ENCODE measurements at places on chromosomes 2 and 18. TPM values are rescaled to one million over a fixed set of nuclear protein-coding genes. Genes with fewer than 3 reads are reported as not detected.

The PMAIP1 gene
- 0.24 TPM for total RNA-seq

The CCBE1 gene
- 0.36 TPM for total RNA-seq

The IER3IP1 gene
- 9.8 TPM for total RNA-seq

The KIDINS220 gene
- total RNA-seq, result 81.6 TPM

The TOGARAM2 gene
- 0.65 TPM for total RNA-seq

The DSC1 gene
- total RNA-seq, result not detected

The B3GNT7 gene
- total RNA-seq, result 4.0 TPM

DNA sequence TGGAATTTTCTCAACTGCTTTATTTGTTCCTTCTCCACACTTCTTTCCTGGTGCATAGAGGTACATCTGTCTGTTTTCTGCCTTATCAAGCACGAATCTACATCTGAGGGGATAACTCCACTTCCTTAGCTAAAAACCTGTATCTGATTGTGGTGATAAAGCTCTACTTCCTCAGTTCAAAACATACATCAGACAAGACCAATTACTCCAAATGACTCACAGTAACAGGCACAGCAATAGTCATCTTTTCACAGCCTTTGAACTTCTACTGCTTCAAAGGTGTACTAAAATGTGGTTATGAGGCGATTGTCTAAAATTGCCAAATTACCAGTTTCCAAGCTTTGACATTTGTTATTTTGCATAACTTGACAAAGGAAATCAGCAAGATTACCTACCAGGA is 803.6 kb upstream of the ZEB2 start:
- H3K36me3 ChIP-seq, result no peaks in the 10 kb centered on the region
- no peaks in the 10 kb centered on the region for H3K27me3 ChIP-seq
- no peaks in the 10 kb centered on the region for H3K4me1 ChIP-seq
- no peak overlapping the region for H3K4me3 ChIP-seq
- no peak for DNase-seq

DNA sequence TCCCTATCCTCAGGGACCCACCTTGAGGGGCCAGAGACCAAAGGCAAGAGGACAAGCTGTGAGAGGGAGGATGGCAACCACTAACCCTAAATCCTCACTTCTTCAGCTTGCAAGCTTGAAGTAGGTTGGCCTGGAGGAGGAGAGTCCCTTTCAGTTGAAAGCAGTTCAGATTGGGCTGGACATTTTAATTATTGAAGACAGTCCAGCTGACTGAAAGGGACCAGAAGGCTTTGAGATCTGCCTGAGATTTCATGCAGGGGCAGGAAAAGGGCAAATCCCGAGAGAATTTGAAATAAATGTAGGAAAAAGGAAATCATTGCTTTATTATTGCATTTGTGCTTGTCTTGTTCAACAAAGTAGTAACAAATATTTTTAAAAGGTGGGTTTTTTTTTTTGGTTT is 118.9 kb upstream of the STON1 start:
- no peaks in the 10 kb centered on the region for H3K4me1 ChIP-seq
- H3K27ac ChIP-seq, result no peak overlapping the region
- H3K36me3 ChIP-seq, result no peaks in the 10 kb centered on the region
- H3K27me3 ChIP-seq, result no peaks in the 10 kb centered on the region

DNA sequence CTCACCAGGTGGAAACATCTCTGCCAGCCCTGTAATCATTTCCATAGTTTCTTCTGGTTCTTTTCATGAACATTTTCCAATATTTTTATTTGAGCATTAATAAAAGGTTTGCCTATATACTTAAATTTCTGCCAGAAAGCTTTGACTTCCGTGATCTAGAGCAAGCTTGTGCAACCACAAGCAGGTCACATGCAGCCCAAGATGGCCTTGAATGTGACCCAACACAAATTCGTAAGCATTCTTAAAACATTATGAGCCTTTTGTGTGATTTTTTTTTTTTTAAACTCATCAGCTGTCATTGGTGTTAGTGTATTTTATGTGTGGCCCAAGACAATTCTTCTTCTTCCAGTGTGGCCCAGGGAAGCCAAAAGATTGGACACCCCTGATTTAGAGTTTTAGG is 51.6 kb downstream of the NEDD4L start:
- H3K27ac ChIP-seq, result no peak overlapping the region
- H3K27me3 ChIP-seq, result no peaks in the 10 kb centered on the region
- H3K4me3 ChIP-seq, result no peak overlapping the region
- no peaks in the 10 kb centered on the region for H3K36me3 ChIP-seq
- H3K4me1 ChIP-seq, result no peaks in the 10 kb centered on the region

DNA sequence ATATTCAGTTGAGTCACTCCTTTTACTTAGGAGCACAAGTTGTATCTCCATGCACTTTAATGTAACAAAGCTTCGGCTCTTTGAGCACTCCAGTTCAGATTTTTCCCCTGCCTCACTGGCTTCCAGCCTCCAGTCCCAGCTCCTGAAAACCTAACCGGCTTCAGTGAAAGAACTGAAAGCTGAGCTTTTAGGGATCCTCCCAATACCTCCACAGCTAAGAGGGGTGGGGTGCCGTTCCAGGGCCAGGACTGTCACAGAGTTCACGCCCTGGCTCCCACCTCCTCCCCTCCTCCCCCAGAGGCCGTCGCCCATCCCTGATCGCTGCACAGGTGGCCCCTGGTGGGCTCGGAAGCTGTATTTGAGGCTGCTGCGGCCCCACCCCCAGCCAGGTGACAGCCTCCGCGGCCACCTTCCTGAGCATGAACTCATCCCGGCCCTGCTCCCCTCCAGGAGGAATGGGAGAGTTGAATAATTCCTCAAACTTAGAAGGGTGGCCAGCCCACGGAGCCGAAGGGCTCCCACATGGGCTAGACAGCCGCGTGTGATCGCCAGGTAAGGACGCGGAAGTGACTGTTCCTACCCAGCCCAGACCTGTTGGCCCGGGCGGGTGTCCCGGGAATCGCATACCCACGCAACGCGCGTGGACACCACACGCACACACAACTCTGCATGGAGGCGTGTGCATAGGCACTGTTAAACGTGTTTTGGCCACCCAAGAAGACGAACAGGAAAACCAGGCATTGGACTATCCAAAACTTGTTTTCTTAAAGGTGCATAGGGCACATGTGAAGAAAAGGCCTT is 1.8 kb downstream of the MYO5B start:
- H3K36me3 ChIP-seq, result no peaks in the 10 kb centered on the region
- no peaks in the 10 kb centered on the region for H3K27me3 ChIP-seq
- peak overlapping the region; percentile 95 for H3K4me3 ChIP-seq

GRCh38 chr2:183248866-183249567 is 124.8 kb downstream of the NUP35 start:
- H3K4me1 ChIP-seq, result no peaks in the 10 kb centered on the region
- H3K27ac ChIP-seq, result no peak overlapping the region
- no peak overlapping the region for H3K4me3 ChIP-seq
- H3K36me3 ChIP-seq, result no peaks in the 10 kb centered on the region
- DNase-seq, result no peak
- H3K27me3 ChIP-seq, result no peaks in the 10 kb centered on the region

DNA sequence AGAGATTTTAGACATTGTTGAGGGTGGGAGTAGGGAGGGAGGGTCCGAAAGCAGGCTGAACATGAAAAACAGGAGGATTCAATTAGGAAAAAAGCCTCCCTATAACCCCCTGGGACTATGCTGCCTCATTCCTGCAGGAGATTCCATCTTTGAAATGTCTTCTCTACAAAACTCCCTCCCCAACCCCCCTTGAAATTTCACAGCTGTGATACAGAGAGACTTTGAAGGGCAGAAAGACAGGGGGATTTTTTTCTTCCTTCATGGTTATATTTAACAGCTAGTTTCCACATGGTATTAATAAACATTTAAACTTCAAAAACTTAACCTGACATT is 57.6 kb downstream of the TRIB2 start:
- H3K36me3 ChIP-seq, result no peaks in the 10 kb centered on the region
- no peak for DNase-seq
- no peaks in the 10 kb centered on the region for H3K27me3 ChIP-seq
- H3K4me1 ChIP-seq, result no peaks in the 10 kb centered on the region
- H3K27ac ChIP-seq, result no peak overlapping the region

DNA sequence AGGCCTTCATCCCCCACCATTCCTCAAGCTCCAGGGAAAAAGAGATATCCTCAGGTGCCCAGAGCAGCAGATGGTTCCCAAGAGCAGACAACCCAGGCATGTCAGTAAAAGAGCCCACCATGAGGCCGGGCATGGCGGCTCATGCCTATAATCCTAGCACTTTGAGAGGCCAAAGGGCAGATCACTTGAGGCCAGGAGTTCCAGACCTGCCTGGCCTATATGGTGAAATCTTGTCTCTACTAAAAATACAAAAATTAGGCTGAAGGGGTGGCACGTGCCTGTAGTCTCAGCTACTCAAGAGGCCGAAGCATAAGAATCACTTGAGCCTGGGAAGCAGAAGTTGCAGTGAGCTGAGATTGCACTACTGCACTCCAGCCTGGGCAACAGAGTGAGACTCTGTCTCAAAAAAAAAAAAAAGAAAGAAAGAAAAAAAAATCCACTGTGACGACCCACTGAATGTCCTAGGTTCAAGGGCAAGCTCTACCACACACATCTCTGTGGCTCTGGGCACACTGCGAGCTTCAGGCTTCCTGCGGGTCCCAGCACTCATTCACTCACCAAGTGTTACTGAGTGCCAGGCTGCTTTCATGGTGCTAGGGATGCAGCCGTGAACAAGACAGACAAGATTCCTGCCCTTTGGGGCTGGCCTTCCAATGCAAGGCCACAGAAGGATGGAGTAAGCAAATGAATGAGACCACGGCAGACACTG is 6.5 kb upstream of the DUSP2 start:
- no peaks in the 10 kb centered on the region for H3K4me1 ChIP-seq
- H3K27me3 ChIP-seq, result no peaks in the 10 kb centered on the region
- no peak overlapping the region for H3K27ac ChIP-seq
- no peaks in the 10 kb centered on the region for H3K36me3 ChIP-seq

DNA sequence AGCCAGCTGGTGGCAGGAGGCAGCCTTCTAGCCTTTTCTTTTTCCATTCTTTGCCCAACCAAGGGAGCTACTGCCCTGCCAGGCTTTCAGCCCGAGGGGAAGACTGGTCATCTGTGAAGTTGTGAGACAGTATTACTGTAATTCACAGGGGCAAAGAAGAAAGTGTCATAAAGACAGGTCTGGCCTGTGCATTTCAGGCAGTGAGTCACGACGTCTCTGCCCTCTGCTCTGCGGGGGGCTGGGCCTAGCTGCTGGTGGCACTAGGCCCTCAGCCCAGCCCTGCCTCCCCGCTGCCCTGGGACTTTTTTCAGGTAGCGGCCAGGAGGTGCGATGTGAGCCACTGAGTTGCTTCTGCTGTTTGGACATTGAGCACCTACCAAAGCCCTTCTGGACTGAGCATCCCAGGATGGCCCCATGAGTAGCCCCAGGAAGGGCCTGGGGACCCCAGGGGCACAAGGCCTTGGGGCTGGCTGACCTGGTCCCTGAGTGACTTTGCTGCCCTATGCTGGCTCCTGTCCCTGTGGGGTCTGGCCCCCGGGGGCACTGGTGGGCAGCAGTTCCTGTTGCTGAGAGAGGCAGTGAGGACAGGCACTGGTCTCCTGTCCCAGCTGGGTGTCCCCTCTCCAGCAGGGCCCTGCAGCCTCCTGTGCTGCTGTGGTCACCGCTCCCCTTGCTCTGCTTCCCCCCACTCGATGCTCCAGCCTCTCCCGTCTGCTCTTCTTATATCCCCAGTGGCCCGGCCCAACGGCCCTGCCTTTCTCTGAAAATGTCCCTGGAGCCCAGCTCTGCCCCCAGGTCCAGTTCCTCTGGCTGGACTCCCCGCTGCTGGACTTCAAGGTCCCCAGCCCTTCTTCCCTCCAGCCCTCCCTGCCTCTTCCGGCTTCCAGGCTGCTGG is 7.0 kb downstream of the INHBB start:
- H3K27me3 ChIP-seq, result no peaks in the 10 kb centered on the region
- H3K4me1 ChIP-seq, result no peaks in the 10 kb centered on the region
- H3K27ac ChIP-seq, result no peak overlapping the region
- H3K36me3 ChIP-seq, result no peaks in the 10 kb centered on the region
- no peak overlapping the region for H3K4me3 ChIP-seq

DNA sequence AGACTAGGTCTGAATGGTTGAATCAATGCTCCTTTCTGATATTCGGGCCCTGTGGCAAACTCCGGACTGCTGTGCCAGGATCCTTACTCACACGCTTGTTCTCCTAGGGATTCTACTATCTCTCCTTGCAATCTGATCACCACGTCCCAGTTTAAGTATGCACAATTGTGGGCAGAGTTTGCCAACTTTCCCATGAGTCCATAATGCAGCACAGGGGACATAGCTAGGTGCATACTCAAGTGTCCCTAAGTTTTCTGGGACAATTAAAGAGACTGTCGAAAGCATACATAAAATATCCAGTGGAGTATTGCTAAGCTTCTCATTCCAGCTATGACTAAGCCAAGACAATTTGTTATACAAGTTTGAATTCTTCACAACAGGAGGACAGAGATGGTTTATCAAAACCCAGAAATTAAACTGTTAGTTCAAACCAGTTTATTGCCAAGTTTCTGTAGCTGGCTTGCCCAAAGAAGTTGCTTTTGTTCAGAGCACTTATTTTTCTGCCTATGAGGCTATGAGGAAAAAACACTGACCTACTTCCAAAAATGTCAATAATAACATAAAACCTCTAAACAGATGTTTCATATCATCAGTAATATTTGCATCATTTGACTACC is 136.1 kb downstream of the EXOC6B start:
- no peak overlapping the region for H3K4me3 ChIP-seq
- H3K27ac ChIP-seq, result no peak overlapping the region

- H3K27me3 ChIP-seq, result no peaks in the 10 kb centered on the region
- H3K4me3 ChIP-seq, result peak overlapping the region; percentile 20
- no peaks in the 10 kb centered on the region for H3K36me3 ChIP-seq
- H3K4me1 ChIP-seq, result peaks cover 7% of the 10 kb centered on the region
- no peak overlapping the region for H3K27ac ChIP-seq
Measured at GRCh38 chr2:28101892-28102291, 211.4 kb downstream of the BABAM2 start.

DNA sequence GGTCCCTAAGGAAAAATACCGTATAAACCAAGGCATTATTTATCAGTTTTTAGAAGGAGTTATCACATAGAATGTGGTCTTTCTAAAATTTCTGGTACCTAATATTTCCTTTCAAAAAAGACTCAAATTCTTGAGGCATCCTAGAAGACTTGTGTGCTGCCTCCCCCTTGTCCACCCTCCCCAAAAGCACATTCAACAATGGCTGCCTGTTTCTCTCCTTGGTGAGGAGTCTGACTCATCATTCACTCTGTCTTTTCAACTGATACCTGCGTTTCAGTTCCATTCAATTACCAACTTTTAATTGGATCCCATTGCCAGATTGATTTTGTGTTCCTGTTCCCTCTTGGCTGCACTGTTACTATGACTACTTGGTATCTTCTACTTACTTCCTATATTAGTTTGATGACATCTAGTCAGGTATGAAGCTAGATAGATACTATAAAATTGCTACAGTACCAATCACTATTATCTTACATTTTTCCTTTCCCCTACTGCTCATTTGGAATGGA is 72.9 kb downstream of the XRCC5 start:
- DNase-seq, result no peak
- no peaks in the 10 kb centered on the region for H3K4me1 ChIP-seq
- no peaks in the 10 kb centered on the region for H3K36me3 ChIP-seq
- no peak overlapping the region for H3K27ac ChIP-seq
- H3K27me3 ChIP-seq, result no peaks in the 10 kb centered on the region

- H3K4me3 ChIP-seq, result no peak overlapping the region
- no peaks in the 10 kb centered on the region for H3K36me3 ChIP-seq
- H3K27me3 ChIP-seq, result no peaks in the 10 kb centered on the region
- H3K4me1 ChIP-seq, result peaks cover 6% of the 10 kb centered on the region
Measured at GRCh38 chr2:74249406-74250122, 51.1 kb downstream of the MTHFD2 start.

Measured in aorta (tissue), 5 donors.